CD8-positive, alpha-beta memory T cell (primary cell): ENCODE measurements at places on chromosomes 13 and 19. TPM values are rescaled to one million over a fixed set of nuclear protein-coding genes. Genes with fewer than 3 reads are reported as not detected.

DNA sequence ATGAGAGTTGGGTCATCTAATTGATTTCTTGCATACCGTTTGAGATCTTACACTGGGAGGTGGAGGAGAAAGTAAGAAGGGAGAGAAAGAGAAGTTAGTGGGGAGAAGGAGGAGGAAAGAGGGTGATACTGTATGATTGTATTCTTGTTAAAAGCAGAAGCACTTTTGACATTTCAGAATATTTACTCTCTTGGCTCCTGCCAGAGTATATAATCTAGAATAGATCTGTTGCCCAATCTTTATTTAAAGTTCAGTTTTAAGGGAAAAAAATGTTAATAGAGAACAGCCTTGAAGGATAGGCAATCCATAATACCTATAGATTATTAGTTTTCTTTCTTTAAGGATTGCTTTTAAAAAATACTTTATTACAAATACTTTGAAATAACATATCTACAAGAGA, 41.5 kb downstream of the PDS5B start:
- DNase-seq, result no peak

OR10H1 gene
- not detected for total RNA-seq

GRCh38 chr19:4487572-4487971, 15.5 kb downstream of the HDGFL2 start:
- DNase-seq, result no peak

FLT3LG gene
- total RNA-seq, result 71.5 TPM

DNA sequence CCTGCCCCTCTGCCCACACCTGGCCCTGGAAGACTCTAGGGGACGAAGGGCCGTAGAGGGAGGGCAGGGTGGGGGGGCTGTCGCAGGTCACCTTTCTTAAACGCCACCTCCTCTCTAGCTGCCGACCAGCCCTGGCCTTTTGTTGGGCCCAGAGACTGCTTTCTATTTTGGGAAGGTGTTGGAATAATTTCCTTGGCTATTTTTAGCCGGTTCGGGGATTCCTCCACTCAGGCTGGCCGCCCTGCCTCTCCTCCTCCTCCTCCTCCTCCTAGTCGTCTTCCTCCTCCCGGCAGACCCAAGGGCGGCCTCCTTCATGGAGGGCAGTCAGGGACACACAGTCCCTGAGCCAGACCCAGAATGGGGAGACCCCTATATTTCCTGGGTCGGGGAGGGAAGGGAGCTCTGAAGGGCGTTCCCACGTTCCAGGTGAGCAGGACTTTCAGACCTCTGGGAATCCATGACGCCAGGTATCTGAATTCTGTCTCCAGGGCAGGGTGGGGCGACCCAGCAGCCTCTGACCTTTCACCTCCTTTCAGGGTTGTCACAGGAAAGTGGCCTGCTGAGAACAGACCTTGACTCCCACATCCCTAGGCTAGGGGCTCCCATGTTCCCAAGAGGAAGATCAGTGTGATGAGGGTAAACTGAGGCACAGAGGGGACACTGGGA, 19.9 kb downstream of the GADD45B start:
- DNase-seq, result no peak

GRCh38 chr13:46389457-46390451, 2.7 kb upstream of the RUBCNL start:
- DNase-seq, result no peak

DNA sequence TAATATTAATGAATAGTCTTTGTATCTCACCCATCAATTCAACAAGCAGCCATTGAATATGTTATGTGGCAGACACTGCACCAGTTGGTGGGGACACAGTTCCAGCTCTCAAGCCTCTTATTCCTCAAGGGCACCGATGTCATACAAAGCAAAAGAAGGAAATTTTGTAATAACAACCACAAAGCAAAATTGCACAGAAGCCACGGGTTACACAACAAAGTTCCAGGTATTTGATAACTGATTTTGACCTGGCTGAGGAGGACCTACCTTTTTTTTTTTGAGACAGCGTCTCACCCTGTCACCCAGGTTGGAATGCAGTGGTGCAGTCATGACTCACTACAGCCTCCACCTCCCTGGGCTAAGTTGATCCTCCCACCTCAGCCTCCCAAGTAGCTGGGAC, 266.7 kb downstream of the FOXO1 start:
- no peak for DNase-seq

GRCh38 chr13:36819739-36820090, 693 bp downstream of the RFXAP start:
- peak; percentile 30 for DNase-seq

CEACAM7 gene
- total RNA-seq, result not detected

DNA sequence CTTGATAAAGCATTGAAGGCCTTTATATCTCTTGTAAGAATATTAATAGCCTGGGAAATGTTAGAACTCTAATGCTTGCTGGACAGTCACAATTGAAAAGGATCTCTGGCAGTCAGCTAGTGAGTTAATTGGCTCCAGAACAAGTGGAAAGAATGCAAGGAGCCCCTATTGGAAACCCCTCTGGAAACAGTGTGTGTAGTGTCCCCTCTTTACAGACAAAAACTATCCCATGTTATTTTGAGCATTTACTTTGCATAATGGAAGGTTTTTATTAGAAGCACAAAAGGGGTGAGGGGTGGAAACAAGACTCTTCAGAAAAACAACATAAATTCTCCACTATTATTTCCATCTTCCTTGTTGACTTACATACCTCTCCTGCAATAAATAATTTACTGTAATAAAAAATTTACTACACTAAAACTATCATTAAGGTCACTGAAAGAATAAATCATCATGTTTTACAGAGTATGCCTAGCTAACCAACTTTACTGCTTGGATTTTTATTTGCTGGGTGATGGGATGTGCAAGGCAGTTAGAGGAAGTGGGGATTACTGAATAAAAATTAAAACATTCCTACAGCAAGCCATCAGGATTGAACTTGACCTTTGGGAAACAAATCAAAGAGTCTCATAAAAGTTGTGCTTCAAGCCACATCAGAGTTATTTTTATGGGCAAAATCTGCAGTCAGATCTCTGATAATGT, 610.4 kb downstream of the TBC1D4 start:
- no peak for DNase-seq
